Naive thymus-derived CD8-positive, alpha-beta T cell (primary cell): ENCODE measurements at places on chromosomes 2 and 18.

GRCh38 chr2:112243233-112243632 lies 11.6 kb downstream of the ZC3H8 start:
- DNase-seq: no peak

GRCh38 chr18:58258692-58259342 lies 214.8 kb downstream of the NEDD4L start:
- no peak for DNase-seq

GRCh38 chr2:166784296-166784946 lies 103.9 kb upstream of the XIRP2 start:
- no peak for DNase-seq

GRCh38 chr2:222977121-222977520 lies 74.9 kb upstream of the KCNE4 start:
- no peak for DNase-seq
